ENCODE measurements at places on chromosomes 1 and 21.

GRCh38 chr1:5971471-5972197 lies 20.6 kb downstream of the NPHP4 start:
- DNase-seq, result no peak

DNA sequence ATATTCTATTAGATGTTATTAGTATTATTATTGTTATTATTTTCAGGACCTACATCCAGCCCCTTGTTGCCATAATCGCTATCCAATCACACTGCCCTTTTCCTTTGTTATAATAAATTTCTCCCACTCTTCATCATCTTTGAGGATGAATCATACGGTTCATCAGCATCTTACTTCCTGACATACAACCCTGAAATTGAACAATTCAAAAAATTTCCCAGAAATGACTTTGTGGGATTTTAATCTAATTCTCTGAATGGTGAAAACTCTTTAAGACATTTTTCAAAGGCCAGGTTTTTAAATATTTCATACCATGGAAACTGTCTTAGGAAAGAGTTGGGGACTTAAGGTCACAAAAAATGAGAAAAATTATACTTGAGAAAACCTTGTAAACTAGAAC lies 353.5 kb downstream of the ST6GALNAC3 start:
- no peak for DNase-seq

- no peak for DNase-seq
Observed at GRCh38 chr1:24502709-24503058, at the start of gene RCAN3. Gene RCAN3, plus strand, starts transcription at chr1:24502836. Its CDS starts 11,537 bp downstream, at chr1:24514373.

DNA sequence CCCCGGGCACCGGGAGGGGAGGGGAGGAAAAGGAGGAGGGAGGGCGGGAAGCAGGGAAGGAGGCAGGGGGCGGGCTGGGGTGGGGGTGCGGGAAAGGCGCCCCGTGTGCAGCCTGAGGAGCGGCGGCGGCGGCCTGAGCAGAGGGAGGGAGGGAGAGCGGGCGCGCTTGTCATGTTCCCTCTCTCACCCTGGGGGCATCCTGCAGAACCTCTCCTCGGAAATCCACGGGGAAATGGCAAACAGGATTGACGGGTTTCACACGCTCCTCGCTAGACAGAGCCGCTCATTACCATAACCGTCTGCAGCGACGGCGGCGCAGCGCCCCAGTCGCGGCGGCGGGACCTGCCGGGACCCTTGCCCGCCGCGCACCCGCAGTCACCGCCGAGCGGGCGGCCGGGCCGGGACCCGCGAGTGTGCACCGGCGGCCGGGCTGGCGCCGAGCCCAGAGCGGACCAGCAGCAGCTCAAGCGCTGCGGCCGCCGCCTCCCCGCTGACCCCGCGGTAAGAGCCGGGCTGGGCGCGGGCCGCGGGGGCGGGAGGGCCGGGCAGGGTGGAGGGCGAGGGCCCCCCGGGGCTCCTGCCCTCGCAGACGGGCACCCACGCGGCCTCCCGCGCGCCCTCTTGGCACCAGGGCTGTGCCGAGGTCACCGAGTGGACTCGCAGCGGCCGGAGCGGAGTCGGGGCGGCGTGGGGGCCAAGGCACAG lies at the start of gene SERTAD4:
Gene SERTAD4, plus strand, starts transcription at position 286 of the 705 bp plus-strand sequence. CDS start 5,165 bp downstream, outside the sequence.
- no peak for DNase-seq

DNA sequence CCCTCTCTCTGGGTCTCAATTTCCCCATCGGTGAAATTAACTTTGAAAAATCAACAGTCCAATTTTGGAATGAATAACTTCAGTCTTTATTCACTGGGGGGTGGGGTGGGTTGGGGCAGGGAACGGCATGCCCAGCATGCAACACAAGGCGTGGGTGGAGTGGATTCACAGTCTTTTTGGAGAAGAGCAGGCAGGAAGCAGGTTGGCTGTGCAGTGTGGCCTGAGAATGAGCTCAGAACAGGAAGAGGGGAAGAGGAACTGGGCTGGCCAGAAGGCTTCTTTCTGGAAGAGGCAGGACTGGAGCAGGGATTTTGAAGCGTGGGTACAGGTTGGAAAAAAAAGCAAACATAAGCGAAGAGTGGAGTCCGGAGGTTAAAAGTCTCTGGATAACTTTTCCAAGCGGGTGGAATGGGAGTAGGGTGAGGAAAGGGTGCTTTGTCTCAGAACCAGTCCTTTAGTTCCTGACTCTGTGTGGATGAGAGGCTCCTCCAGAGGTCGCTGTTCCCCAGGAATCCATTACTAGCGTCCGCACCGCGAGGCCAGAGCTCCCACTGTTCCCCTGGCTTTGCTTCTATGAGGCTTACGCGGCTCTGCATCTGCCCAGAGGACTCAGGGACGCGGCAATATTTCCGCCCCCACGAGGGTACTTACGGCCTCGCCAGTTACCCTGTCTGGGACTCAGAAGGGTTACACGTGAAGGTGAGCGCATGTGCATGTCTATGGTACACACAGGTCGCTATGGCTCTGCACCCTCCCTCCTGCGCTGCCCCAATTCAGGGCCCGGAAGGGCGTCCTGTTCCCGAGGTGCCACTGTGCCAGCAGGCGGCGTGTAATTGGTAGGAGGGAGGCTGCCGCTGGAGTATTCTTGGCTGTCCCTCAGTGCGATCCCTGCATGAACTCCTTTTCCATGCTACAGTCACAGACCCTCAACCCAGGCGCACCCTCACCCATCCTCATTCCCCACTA lies 5.5 kb upstream of the FOXD2 start:
- DNase-seq, result no peak

GRCh38 chr1:201013031-201013485 lies 10.5 kb downstream of the KIF21B start:
- no peak for DNase-seq

DNA sequence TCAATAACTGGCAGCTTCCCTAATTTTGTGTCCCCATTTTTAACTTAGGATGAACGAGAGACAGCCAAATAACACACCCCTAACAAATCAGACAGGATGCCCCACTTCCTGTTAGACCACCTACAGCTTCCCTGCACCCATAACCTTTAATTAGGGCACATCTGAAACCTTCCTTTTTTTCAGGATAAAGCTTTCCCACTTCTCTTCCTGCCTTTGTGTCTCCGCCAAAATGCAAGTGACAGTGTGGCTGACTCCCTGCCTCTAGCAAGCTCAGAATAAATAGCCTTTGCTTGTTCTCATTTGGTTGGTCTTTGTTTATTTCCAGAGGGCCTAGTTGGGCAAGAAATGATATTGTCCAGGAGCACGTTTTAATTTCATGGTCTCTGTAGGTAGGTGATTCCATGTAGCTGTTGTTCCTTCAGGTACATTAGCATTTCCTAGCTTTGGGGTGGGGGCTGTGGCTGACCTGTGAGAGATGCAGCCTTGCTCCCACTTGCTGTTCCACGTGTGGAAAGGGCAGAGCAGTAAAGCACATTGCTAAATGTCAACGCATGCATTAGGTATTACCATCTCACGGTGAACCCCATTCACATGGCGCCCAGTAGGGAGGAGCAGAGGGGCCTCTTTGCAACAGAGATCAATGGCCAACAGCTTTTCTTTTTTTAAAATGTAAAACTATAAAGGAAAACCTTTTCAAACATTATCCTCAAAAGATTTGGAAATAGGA lies 154.9 kb downstream of the ST6GALNAC3 start:
- no peak for DNase-seq

DNA sequence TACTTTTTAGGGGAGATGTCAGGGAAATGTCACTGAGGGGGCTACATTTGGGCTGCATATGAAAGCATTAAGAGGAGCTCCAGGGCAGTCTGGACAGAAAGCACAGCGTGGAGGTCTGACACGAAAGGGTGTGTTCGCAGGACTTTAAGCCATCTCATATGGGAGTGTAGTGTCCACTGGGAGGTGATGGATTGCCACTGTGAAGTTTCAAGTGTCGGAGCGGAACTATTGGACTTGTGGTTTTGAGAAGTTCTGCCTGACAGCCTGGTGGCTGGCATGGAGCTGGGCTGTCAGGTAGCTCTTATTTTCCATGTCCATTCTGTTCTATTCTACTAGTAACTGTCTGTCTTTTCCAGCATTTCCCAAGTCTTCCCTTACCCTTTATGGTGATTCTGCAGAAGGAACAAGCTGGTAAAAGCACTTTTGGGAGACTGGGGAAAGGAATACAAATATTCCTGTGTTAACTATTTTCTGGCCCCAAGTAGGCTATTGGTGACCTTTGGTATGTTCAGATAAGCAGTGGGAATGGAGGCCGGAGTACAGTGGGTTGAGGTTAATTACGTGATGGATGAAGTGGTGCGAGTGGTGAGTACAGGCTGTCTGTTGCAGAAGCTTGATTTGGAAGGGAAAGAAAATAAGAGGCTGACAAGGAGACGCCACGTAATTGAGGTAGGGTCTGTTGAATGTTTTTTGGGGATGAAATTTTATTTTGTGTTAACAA lies 19.3 kb downstream of the B3GALT5 start:
- no peak for DNase-seq

DNA sequence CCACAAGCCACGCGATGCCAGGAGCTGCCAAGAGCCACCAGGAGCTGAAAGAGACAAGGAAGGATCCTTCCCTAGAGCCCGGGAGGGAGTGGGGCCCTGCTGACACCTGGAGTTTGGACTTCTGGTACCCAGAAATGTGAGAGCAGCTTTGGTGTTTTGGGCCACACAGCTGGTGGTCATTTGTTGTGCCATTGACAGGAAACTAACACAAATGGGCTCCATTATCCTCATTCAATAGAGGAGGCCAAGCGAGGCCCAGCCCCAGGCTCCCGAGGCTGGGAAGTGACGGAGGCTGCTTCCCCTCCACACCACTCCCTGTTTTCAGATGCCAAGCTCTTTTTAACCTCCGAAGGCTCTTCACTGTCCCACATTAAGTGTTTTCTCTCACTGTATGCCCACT lies 25.5 kb downstream of the DHRS3 start:
- DNase-seq, result no peak

DNA sequence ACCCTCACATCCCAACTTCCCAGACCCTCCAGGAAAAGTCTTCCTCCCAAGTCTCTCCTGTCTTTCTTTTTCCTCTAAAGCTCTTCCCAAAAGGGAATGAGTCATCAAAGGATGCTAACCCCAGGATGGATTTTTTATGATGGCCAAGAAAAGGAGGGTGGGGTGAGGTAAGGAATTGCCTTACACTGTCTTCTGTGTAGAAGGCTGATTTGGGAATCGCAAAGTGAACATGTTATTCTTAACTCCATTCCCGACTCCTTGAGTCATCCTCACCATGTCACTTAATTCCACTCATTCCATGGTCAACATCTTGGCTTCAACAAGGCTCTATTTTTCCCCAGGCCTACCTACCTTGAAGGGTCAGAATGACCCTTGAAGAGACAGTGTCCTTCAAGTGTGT lies 44.0 kb downstream of the TBX15 start:
- no peak for DNase-seq

DNA sequence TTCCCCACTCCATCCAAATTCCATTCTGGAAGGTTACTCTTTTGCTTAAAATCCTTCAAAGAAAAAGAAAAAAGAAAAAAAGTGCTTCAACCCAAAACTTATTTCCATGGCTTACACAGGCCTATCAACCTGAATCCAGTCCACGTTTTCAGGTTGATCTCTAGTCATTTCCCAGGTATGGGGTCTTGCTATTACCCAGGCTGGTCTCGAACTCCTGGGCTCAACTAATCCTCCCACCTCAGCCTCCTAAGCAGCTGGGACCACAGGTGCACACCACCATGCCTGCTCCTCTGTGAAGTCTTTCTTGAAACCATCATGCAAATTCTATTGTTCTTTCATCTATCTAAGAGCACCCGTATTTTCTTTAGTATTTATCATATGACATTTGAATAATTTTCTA lies 7.6 kb downstream of the RNF19B start:
- DNase-seq, result no peak

DNA sequence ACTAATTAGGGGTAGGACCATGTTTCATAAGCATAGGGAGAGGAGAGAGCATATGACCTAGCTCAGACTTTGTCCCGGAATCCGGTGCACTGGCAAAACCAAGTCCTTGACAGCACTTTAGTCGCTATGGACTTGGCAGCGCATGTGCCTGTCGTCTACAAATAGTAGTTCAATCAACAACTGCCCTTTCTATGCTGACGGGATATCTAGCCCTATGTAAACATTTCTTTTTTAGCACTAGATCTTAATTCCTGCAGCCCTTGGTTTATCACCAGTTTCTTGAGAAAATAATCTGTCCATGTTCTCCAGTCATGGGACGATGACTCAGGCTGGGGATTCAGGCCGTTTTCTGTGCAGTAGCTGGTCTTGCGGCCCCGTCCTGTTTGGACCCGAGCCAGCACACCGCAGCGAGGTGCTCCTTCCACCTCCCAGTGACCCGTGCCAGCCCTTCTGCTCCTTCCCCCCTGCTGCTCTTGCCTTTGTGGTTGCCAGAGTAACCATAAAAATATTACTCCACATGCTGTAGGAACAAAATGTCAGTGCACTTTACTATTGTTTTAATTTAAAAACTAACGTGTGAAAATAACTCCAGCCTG lies 8.6 kb upstream of the MT1HL1 start:
- peak; percentile 96 for DNase-seq

DNA sequence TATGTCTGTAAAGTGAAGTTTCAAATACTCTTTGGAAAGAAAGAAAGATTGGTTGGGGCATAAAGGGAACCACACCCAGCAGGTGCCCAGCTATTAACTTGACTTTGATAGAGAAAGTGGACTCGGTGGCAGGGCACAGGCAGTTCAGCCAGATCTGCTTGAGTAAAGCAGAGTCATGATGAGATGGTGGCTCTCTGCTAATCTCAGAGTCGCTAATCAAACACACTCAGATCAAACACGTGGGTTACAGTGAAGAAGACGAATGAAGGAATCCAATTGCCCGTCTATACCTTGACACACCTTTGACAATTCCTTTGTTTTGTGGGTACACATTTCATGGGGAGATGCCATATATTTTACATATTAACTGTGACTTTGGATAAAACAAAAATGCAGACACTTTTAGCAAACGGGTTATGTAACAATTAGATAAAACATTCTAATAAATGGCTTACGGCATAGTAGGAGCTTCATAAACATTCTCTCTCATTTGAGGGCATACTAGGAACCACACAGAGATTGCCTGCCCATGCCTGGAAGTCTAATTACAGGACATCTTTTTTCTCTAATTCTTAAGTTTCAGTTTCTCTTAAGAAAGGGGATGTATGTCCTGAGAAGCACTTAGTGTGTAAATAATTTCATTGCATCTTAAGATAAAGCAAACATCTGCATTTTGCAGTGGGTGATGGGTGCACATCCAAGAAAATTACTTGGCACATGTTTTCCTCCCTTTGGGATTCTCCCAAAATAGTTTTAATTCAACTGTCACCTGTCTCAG lies 7.2 kb downstream of the CBR1 start:
- no peak for DNase-seq

GRCh38 chr1:24641646-24642151 lies 1.4 kb upstream of the SRRM1 start:
- DNase-seq, result no peak

Data from epithelial cell of proximal tubule (primary cell).